Myocyte (in vitro differentiated cells): ENCODE measurements at places on chromosomes 7 and 10. TPM values are rescaled to one million over a fixed set of nuclear protein-coding genes. Genes with fewer than 3 reads are reported as not detected.

DNA sequence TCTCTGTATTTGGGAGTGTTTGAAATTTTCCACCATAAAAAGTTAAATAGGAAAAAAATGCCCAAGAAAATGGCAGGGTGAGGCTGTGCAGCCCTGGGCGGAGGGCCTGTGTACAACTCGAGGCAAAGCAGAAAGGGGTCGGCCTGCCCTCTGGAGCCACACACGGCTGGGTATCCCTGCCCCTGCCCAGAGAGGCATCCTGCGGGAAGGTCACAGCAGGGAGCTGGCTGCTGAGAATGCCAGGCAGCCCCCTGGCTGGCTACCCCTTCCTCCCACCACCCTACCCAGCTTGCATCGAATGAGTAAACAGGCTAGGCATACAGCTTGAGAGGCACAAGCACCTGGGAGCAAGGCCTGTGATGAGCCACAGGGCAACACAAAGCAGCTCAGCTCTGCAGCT is 46.1 kb downstream of the CAMK2B start:
- no peak for DNase-seq

The CCL24 gene
- total RNA-seq, result 0.72 TPM in 1 of 2 replicates, not detected in the other

The KLF14 gene
- total RNA-seq, result not detected in 2 replicates

The NAT16 gene
- total RNA-seq, result not detected in 2 replicates

DNA sequence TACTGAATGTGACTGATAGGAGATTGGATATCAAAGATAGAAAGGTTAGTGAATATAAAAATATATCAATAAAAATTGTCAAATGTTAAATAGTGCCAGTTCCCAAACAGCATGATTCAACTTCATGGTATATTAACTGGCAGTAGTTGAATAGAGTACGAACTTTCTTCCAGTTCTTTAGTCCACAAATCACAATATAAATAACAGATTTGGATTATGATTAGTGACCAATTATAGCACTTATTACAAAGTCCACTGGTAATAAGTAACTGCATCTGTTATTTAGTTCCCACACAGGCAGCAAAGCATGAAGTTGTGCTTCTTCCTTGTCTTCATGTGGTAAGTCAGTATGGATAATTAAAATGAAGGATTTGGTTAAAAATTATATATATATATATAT is 243.0 kb upstream of the VWC2 start:
- DNase-seq, result no peak
